ENCODE measurements at places on chromosomes 12 and 14. TPM values are rescaled to one million over a fixed set of nuclear protein-coding genes. Genes with fewer than 3 reads are reported as not detected.
A peak's percentile ranks its signal among the peaks of the same experiment; 100 is the strongest.

- DNase-seq: peak; percentile 13
Observed at GRCh38 chr14:52119030-52119429, 50.2 kb upstream of the NID2 start.

The BRMS1L gene
- 11.9 TPM for total RNA-seq

GRCh38 chr12:9732921-9733461, at the start of gene CLECL1:
Gene CLECL1, minus strand, starts transcription at chr12:9733097.
- DNase-seq: no peak

DNA sequence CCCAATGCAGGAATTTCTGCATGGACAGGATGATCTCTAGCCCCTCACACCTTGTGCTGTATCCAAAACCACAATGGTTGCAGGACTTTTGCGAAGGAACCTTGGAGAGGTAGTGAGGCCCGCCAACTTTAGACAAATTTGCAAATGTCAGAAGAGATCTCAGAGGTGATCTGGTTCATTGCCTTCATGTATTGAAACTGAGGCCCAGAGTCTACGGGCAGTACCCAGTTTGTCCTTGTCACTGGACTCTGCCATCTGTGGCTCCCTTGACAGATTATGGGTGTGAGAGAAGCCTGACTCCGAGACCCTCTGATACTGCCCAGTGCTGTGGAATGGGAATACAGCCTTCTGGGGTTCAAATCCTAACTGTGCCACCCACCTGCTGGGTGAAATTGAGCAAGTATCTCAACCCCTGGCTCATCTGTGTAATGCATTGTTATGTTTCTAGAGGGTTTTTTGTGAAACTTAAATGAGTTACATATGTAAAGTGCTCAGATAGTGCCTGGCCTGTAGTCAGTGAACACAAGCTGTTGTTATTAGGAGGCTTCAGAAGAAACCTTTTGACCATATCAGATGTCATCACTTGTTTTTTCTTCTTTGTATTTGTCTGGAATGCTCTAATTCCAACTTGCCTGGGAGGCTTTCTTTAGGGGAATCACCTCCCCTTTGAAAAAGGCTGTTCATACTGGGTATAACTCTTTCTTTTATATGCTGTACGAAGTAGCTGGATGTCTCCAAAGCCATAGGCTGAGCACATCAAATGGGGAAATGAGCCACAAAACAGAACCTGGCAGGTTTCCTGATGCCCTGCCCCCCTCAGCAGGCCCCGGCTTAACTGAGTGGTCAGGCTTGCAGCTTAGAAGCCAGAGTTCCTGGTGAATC, 71.4 kb upstream of the SRSF5 start:
- DNase-seq: peak; percentile 52

The POP5 gene
- total RNA-seq: 35.6 TPM

GRCh38 chr12:96749999-96750398, 157.1 kb upstream of the NEDD1 start:
- DNase-seq: no peak

DNA sequence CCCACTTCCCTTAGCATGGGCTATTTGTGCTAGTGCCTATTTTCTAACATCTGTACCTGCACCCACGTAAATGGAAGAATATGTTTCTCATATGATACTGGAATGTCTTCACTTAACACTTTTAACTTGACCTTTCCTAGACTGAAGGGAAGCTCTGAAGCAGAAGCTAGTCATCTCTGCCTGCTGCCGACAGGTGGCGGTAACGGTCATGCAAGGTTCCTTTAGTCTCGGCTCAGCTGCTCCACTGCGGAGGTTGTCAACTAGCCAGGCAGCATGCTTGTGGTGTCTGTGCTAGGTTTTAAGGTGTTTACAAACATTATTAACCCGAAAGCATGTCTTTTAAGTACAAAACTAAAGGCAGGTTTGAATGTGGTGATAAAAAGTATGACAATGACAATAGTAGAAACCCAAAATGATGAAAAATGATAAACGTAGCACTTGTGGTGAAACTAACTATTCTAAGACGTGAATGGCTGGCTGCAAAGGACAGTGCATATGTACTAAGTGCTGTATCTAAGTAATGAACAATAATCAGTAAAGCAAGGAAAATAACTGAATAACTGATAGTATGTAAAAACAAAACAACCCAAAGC, 117.2 kb downstream of the GRIN2B start:
- DNase-seq: peak; percentile 47

- DNase-seq: no peak
Observed at GRCh38 chr12:69583203-69583602, 2.1 kb upstream of the CCT2 start.

DNA sequence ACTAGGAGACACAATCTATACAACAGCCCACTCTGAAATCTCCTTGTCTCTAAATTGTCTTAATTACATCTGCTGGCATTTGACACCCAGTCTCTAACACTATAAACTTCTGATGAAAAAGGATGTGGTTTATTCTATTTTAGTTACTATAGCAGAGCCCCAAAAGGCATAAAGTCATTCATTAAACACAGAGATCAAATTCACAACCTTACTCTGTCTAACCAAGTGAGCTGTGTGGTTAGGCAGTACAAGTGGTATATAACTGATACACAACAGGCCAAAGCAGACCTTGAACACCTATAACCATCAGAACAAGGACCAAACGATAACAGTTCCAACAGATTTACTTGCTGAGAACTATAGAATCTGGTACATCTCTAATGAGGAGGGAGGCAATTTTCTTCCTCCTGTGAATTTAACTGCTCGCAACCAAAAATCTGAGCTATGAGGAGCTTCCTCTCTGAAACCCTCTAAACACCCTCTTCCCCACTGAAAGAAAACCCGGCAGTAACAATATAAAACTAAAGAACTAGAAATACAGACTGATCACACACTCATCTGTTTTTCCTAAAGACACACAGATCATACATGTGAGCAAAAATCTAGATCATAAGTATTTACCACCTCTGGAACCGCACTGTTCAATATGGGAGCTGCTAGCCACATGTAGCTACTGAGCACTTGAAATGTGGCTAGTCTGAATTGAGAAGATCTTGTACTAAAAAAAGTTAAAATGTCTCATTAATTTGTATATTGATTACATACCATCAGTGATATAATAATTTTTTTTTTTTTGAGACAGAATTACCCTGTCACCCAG, 17.7 kb downstream of the SPPL3 start:
- no peak for DNase-seq

GRCh38 chr12:77120156-77121085, 55.1 kb upstream of the E2F7 start:
- peak; percentile 77 for DNase-seq

DNA sequence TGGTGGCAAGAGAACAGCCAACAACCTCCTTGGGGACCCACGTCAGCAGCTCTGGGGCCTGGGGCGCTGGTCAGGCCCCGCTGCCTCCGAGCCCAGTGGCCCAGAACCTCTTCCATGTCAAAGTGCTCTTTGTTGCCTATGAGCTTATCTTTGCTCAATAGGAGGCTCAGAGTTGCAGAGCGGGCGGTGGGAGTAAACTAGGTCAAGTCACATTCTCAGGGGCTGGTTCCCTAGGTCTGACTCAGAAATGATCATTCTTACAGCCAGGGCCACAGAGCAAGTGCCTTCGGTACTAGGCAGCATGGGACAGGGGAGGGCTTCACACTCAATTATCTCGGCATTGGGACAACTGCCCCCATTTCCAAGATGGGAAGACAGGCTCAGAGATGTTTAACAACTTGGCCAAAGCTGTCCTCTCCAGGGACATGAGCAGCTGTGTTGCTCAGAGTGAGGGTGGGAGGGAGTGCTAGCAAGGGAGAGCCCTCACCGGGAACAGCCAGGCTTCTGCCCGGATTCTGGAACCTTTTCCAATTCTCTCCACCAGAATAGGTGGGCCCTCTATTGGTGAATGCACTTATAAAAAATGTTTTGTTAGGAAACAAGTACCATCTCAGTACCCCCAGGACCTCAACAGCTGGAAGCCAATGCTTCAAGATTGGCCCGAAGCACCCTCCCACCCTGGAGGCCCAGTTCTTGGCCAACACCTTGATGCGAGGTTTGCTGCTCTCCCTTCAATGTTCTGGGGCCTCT, 11.9 kb downstream of the SLC25A29 start:
- no peak for DNase-seq

DNA sequence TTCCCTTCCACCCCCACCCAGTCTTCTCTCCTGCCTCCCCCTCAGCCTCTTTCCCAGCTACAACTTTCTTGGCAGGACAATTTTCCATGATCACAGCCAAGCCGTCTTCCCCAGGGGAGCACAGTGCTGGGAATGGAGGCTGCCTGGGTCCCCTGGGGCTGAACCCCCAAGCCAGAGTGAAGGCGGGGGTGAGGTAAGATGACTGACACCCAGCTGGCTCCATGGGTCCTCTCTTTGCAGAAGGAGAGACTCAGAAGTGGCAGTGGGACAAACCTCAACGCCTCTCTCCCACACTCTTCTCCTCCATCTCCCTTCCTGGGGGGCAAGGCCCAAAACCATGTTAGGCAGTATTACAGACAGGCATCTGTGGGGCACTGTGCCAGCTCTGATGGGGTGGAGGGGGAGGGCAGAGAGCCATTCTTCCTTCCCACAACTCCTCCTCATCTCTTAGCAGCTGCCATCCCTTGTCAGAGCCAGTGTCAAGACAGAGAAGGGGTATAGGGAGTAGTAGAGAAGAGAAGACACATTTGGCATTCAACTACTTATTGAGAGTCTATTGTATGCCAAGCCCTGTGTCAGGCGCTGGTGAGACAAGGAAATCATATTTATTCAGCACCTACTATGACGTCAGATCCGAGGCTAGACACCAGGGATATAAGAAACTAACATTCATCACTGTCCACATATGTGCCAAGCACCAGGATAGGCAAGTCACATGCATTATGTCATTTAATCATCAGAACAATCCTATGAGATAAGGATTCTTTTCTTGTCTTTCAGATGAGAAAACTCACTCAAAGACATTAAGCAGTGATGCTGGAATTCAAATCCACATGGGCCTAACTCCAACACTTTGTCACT, 3.6 kb downstream of the ITGA7 start:
- no peak for DNase-seq

DNA sequence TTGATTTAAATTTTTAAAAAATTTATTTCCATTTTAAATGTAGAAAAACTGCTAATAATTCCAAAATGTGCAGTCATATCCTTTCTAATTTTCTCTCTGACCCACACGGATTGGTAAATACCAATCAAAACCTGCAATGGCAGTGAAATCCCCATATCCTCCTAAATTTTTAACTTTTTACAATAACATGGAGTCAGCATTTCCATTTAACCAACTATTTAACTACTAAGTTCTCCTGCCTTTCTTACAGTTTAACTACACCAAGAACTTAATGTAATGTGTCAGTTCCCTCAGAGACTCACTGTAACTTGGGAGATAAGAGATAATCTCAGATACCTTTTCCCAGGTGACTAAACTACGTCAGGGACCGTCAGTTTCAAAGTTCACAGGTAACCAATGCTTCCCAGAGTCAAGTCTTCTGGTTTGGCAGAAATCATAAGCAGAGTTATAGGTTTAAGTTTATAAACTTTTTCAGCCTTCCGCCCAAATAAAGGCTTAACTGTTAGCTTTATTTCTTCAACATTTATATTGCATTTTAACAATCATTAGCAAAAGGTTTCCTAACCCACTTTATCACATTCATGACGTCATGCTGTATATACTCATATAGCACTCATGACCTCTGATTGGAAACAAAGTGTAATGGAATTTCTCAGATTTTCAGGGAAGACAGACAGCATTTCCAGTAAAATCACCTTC, 7.6 kb downstream of the KRAS start:
- no peak for DNase-seq

DNA sequence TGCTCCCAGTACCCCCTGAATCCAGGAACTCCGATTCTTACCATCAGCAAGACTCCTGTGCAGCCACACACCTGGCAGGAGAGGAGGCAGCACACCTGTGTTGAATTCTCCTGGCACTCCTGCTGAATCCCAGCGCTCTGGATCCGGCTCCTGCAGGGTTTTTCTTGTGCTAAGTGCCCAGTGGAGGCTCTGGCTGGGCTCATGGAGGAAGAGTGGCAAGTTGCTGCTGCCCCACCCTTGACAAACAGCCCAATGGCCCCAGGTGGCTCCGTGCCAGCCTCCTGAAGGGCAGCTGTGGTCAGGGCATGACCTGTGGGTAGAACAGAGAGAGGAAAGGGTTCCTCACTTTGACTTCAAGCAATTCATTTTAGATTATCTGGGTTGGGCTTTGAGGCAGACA, 20.0 kb downstream of the CRACR2A start:
- DNase-seq: no peak

- no peak for DNase-seq
Observed at GRCh38 chr12:27500546-27500945, 23.5 kb upstream of the PPFIBP1 start.

GRCh38 chr14:58465421-58465820, 37.9 kb downstream of the KIAA0586 start:
- DNase-seq: peak; percentile 52

DNA sequence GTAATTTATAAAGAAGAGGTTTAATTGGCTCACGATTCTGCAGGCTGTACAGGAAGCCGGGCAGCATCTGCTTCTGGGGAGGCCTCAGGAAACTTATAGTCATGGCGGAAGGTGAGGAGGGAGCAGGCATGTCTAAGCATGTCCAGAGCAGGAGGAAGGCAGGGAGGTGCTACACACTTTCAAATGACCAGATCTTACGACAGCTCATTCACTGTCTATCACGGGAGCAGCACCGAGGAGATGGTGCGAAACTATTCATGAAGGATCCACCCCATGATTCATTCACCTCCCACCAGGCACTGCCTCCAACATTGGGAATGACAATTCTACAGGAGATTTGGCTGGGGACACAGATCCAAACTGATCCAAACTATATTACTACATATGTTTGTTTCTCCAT, 10.0 kb downstream of the SFSWAP start:
- DNase-seq: peak; percentile 79

The RPL36AL gene
- total RNA-seq: 225 TPM

DNA sequence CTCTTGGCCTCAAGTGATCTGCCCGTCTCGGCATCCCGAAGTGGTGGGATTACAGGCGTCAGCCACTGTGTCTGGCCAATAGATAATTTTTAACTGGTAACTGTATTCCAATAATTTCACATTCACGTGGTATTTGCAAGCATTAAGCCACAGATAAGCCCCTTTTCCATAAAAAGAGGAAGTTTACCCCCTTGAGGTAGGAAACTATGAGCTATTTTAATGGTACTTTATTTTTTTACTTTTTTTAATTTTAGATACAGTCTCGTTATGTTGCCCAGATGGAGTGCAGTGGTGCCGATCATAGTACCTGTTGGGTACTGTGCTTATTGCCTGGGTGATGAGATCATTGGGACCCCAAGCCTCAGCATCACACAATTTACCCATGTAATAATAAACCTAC, 42.9 kb upstream of the AP4S1 start:
- DNase-seq: no peak

GRCh38 chr12:104944252-104944651, 13.8 kb downstream of the SLC41A2 start:
- DNase-seq: peak; percentile 47

- no peak for DNase-seq
Observed at GRCh38 chr14:79511146-79511545, 700.2 kb downstream of the DIO2 start.

- DNase-seq: no peak
Observed at GRCh38 chr12:94254270-94254669, 105.9 kb downstream of the PLXNC1 start.
